ENCODE measurements at places on chromosomes 4 and X. TPM values are rescaled to one million over a fixed set of nuclear protein-coding genes. Genes with fewer than 3 reads are reported as not detected.

OTUD6A gene
- not detected for total RNA-seq

CYBB gene
- 0.07 TPM for total RNA-seq

TEC gene
- 3.7 TPM for total RNA-seq

MSX1 gene
- not detected for total RNA-seq

GAB1 gene
- 0.29 TPM for total RNA-seq

DNA sequence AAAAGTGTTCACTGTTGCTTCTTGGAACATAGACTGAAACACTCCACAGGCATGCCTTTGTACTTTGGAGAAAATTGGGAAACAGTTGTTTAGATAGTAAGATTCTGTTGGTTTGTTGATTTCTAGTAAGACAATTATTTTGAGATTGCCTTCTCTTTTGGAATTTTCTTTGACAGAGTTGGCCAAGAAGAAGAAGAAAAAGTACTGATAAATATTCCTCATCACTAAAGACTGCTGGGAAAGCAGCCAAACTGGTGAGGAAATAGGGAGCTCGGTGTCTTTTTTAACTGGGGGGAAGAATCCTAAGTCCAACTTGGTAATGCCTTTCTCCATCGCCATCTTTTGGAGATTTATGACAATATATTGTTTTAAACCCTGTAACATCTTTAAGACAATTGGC lies 370.7 kb downstream of the GPAT3 start:
- no peak overlapping the region for H3K4me3 ChIP-seq
- no peaks in the 10 kb centered on the region for H3K36me3 ChIP-seq
- H3K27ac ChIP-seq, result no peak overlapping the region
- peaks cover 3% of the 10 kb centered on the region for H3K27me3 ChIP-seq
- H3K4me1 ChIP-seq, result no peaks in the 10 kb centered on the region

DNA sequence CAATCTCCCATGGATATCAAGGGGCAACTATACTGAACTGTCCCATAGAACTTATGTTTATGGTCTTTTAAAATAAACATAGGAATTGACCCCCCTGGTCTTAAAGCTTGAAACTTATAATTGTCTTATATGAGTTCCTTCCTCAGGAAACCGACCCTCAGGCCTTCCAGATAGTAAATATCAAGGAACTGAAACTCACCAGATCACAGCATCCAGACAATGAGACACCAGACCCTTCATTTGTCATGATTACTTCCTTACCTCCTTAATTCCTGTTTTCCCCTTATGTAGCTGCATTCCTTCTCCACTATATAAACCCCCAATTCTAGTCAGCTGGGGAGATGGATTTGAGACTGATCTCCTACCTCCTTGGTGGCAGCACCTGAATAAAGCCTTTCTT lies 94.8 kb upstream of the GRPR start:
- H3K27me3 ChIP-seq, result no peaks in the 10 kb centered on the region
- no peaks in the 10 kb centered on the region for H3K36me3 ChIP-seq
- no peak for DNase-seq
- H3K27ac ChIP-seq, result no peak overlapping the region
- H3K4me3 ChIP-seq, result no peak overlapping the region

DNA sequence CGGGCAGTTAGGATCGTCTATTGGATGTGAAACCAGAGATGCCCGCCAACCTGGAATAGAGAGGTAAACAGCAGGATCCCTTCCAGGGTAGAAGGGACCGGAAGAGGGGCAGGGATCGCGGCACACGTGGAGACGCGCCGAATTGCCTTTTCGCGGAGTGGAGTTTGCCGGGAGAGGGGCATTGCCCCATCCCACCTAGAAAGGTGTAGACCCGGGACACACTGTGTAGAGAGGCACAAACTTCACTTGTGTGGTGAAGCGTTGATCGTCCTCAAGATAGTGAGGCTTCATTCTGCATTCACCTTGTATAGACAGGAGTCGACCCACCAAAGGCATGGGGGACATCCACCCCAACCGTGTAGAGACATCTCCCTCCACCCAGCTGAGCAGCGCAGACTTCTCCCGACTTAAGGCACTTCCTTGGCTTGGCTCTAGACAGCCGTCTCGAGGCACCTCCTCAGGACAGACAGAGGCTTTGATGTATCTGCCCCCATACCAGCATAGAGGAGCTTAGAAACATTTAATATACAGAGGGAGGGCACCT lies 410 bp downstream of the GNL3L start:
- no peak for DNase-seq
- no peaks in the 10 kb centered on the region for H3K27me3 ChIP-seq
- H3K4me1 ChIP-seq, result peaks cover 31% of the 10 kb centered on the region

- DNase-seq, result no peak
- H3K4me3 ChIP-seq, result no peak overlapping the region
- peaks cover 41% of the 10 kb centered on the region for H3K36me3 ChIP-seq
- H3K27ac ChIP-seq, result no peak overlapping the region
- H3K4me1 ChIP-seq, result no peaks in the 10 kb centered on the region
- H3K27me3 ChIP-seq, result no peaks in the 10 kb centered on the region
These were observed 27.0 kb upstream of the MSANTD1 start for GRCh38 chr4:3221996-3222395.

DNA sequence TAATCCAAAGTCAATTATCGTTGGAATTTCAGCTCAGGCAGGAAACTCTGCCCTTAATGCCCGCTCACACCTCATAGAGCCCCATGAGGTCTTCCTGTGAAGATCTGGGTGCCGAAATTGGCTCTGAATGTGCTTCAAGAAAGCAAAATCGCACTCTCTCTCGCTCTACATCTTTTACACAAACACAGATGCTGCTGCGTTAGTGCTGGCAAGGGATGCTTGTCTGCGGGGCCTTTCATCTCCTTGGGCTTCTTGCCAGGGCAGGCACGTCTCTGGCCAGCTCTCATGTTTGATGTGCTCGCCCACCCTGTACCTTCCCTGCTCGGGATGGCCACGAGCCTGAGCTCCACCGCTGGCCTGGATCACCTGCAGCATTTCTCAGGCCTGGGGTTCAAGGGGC lies 66.5 kb downstream of the CLCN4 start:
- H3K36me3 ChIP-seq, result no peaks in the 10 kb centered on the region
- H3K27ac ChIP-seq, result no peak overlapping the region
- DNase-seq, result no peak
- no peak overlapping the region for H3K4me3 ChIP-seq
- H3K4me1 ChIP-seq, result no peaks in the 10 kb centered on the region
- H3K27me3 ChIP-seq, result no peaks in the 10 kb centered on the region

GRCh38 chrX:68232206-68232605 lies 201.1 kb downstream of the OPHN1 start:
- DNase-seq, result no peak
- H3K4me3 ChIP-seq, result no peak overlapping the region
- no peaks in the 10 kb centered on the region for H3K4me1 ChIP-seq
- H3K27ac ChIP-seq, result no peak overlapping the region
- no peaks in the 10 kb centered on the region for H3K27me3 ChIP-seq
- no peaks in the 10 kb centered on the region for H3K36me3 ChIP-seq

GRCh38 chrX:102934624-102935023 lies 2.4 kb upstream of the RAB40AL start:
- no peaks in the 10 kb centered on the region for H3K27me3 ChIP-seq
- H3K36me3 ChIP-seq, result no peaks in the 10 kb centered on the region
- DNase-seq, result peak; percentile 53
- no peak overlapping the region for H3K27ac ChIP-seq

DNA sequence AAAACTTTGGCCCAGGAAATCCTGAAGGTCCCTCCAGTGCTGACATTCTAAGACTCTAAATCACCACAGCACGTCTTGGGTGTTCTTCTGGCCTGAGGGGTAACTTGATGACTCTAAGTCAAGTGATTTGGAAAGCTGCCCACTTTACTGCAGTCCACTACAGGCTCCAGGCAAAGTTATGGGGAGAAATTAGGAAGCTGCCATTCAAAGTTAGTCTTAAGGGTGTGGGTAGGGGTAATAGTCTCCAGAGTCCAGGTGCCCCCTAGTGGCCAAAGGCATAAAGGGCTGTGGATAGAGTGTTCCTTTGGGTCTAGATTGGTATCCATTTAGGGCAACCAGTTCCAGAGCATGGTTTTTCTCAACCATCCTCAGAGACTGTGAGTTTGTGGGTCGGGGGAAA lies 38.7 kb upstream of the SLC16A2 start:
- H3K4me3 ChIP-seq, result no peak overlapping the region
- peak; percentile 73 for DNase-seq
- no peak overlapping the region for H3K27ac ChIP-seq
- H3K36me3 ChIP-seq, result no peaks in the 10 kb centered on the region
- no peaks in the 10 kb centered on the region for H3K27me3 ChIP-seq
- no peaks in the 10 kb centered on the region for H3K4me1 ChIP-seq

DNA sequence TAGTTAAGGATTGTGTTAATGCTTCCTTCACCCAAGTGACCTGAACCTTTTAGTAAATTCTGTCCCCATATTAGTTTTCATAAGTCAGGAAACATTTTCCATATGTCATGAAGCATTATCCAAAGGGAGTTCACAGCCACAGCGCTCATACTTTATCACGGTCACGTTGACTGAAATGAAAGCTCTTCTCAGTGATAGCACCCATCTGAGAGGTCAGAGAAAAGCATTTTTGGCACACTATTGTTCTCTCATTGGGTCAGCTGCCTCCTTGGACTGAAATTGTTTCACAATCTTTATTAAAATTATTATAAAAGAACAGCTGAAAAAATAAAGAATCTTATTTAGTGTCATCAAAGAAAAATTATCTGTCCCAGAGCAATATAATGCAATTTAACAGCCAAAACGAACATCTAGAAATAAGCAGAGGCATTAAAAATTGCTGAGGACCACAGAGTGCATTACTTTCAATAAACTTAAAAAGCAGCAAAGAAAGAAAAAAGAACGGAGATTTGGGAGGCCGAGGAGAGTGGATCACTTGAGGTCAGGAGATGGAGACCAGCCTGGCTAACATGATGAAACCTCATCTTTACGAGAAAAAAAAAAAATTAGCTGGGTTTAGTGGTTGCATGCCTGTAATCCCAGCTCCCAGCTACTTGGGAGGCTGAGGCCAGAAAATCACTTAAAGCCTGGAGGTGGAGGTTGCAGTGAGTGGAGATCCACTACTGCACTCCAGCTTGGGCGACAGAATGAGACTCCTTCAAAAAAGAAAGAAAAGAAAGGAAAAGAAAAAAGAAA lies 680.8 kb upstream of the FAM241A start:
- no peak for DNase-seq
- H3K36me3 ChIP-seq, result no peaks in the 10 kb centered on the region
- H3K4me3 ChIP-seq, result no peak overlapping the region
- no peaks in the 10 kb centered on the region for H3K27me3 ChIP-seq

GRCh38 chrX:275476-275966 lies 5.7 kb upstream of the PLCXD1 start:
- peak overlapping the region; percentile 45 for H3K4me3 ChIP-seq
- no peaks in the 10 kb centered on the region for H3K27me3 ChIP-seq
- DNase-seq, result no peak
- H3K4me1 ChIP-seq, result peaks cover 15% of the 10 kb centered on the region
- no peaks in the 10 kb centered on the region for H3K36me3 ChIP-seq

DNA sequence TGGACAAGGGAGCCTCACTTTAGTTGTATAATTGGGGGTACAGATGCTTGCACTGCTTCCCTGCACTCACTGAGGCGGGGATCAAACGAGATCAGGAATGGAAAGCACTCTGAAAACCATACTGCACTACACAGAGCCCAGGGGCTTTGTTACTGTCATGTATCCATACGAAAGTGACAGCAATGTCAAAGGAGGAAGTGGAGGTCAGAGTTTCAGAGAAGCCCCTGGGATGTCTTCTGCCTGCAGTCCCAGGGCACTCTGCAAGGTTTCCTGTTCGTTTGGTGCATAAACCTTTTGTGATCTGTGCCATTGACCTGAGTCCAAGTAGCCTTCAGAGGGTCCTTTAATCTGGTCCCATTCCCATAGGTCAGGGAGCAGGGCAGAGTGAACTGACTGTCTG lies 31.2 kb downstream of the RNF175 start:
- peaks cover 7% of the 10 kb centered on the region for H3K4me1 ChIP-seq
- no peaks in the 10 kb centered on the region for H3K27me3 ChIP-seq
- DNase-seq, result no peak

GRCh38 chrX:29318012-29318411 lies 730.8 kb downstream of the IL1RAPL1 start:
- H3K36me3 ChIP-seq, result no peaks in the 10 kb centered on the region
- H3K4me1 ChIP-seq, result no peaks in the 10 kb centered on the region
- no peaks in the 10 kb centered on the region for H3K27me3 ChIP-seq
- no peak for DNase-seq
